Ureter (tissue), 1 donor: ENCODE measurements at places on chromosomes 2 and 18.

DNA sequence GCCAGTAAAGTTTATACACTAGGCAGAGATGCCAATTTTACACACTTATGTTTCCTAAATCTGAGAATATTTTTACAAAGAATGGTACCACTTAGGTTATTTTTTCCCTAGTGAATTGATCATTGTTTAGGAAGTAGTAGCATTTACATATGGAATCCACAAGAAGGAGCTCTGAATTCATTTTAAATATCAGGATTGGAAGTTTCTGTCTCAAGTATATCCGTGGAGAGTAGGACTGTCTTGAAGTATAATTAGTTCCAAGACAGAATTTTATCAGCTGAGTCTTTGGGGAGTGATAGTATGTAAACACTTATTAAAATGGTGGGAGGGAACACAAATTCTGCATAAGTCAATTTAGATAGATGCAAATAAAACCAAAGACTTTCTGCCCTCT, 82.3 kb upstream of the FAM98A start:
- DNase-seq: no peak

- no peak for DNase-seq
Observed at GRCh38 chr18:36284671-36285295, 12.7 kb upstream of the FHOD3 start.

- no peak for DNase-seq
Observed at GRCh38 chr2:12718015-12718671, 1.4 kb downstream of the TRIB2 start.

DNA sequence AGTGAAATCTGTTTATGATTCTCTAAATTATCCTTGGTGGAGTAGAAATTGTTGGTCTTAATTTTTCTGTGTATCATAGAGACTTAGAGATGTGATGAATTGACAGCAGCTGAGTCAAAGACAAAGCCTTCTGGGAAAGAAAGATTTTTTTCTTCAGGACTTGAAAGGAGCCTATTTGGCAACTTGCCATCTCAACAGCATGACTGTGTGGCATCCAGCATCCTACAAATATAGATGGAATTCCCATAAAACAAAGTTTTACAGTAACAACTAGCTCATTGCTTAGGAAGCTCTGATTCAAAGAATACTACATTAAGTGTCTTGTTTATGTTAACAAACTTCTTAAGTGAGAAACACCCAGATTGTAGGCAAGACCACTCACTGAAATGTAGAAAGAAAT, 79.2 kb upstream of the SETBP1 start:
- no peak for DNase-seq

GRCh38 chr2:49146401-49146800, 7.9 kb downstream of the FSHR start:
- DNase-seq: no peak

DNA sequence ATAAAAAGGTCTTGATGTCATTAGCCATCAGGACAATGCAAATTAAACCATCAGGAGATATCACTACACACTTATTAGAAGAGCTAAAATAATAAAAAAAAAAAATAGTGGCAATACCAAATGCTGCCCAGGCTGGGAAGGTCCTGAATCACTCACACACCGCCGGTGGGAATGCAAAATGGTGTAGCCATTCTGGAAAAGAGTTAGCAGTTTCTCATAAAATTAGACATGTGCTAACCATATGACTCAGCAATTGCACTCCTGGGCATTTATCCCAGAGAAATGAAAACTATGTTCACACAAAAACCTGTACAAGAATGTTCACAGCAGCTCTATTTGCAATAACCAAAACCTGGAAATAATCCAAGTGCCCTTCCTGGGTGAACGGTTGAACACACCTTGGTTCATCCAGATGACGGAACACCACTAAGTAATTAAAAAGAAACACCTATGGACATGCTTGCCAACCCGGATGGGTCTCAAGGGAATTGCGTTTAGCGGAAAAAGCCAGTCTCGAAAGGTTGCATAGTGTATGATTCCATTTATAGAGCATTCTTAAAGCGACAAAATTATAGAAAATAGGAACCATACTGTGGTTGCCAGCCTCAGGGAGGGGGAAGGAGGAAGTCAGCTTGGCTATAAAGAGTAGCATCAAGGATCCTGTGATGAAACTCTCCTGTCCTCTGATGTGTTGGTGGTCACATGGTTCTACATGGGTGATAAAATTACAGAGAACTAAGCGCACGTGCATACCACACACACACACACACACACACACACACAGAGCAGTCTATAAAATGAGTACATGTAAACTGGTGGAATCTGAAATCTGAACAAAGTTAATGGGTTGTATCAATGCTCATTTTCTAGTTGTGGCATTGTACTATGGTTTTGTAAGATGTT, 4.6 kb downstream of the MBP start:
- DNase-seq: no peak

DNA sequence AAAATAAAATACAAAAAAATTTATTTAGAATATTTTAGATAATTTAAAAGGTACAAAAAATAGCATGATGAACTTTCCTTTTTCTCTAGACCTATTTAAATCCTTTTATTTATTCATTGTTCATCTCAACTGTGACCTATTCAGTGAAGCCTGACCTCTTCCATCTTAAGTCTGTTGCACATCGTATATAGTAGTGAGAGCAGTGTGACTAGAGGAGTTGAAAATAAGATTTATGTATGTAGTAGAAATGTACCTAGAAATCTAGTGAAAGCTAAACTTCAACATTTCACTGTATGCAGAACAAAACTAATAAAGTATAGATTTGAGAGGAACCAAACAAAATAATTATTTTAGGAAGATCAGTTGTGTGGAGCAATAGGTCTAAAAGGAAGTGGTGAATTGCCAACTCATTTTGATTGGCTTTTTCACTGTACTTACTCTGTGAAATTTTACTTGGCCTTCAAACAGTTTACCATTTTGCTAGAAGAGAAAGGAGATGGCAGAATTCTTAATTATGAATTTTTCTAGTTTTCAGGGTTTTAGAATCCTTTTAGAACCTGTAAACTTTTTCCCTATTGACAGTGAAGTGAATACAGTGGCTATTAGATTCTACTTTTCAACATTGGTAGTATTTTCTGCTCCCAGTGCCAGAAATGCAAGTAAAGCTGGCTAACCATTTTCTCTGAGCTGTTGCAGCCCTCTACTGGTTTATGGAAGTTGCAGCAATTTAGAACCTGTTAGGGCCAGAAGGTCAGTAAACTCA, 11.0 kb downstream of the ANKRD12 start:
- DNase-seq: no peak

DNA sequence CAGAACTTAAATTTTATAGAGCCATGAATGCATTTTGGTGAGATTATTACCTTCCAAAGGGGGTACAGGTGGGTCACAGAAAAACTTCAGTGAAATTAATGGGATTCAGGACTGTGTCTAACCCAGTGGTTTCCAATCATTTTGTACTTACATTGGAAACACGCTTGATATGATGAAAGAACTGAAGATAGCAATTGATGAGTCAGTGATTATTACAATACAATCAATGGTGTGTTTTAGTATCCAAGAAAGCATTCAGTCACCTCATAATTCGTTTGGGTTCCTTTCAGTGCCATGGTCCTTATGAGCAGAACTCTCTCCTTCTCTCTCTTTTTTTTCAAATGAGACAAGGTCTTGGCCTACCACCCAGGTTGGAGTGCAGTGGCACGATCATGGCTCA, 66.5 kb upstream of the IGFBP5 start:
- no peak for DNase-seq

DNA sequence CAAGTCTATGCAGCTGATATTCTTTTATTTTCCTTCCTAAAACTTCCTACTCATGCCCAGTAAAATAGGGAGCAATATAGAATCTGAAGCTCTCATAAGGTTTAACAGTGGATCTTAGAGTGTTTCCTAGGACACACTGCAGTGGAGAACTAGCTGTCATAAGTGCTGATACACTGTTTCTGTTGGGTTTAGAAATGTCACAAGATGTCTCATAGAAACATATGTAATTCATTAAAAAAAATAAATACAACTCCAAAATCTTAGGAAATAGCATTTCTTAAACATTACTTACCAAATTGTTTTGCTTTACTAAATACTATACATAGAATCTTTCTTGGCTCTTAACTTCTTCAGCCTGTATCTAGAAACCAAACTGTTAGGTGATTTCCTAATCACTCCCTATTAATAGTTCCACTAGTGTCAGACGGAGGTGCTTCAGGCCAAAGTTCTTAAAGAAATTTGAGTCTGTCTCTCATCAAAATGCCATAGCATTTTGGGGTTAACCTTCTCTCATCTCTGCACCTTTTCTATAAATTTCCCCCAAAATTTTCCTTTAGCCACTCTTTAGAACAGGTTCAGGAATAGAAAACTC, 93.7 kb downstream of the CERKL start:
- no peak for DNase-seq

- no peak for DNase-seq
Observed at GRCh38 chr2:109535217-109535946, 78.4 kb downstream of the SEPTIN10 start.

GRCh38 chr2:144429396-144430112, 90.4 kb downstream of the ZEB2 start:
- DNase-seq: no peak

DNA sequence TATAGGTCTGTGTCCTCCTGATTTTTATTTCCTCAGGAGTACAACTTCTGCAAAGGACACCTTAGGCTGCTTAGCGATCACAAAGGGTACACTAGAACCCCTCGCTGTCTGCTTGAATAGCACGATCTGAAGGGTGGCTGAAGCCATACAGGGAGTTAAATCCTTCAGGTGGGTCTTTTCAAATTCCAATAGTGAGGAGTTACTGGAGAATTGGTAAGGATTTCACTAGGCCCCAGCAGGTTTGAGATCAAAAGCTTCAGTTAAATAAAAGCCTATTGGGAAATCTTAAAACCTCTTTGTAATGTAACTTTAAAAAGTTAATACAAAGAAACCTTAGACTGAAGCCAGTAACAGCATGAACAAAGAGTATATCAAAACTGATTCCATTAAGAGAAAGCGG, 613.1 kb downstream of the ZEB2 start:
- DNase-seq: no peak

GRCh38 chr2:50535971-50536759, 495.8 kb downstream of the NRXN1 start:
- DNase-seq: no peak

GRCh38 chr2:8138923-8139667, 542.8 kb upstream of the ID2 start:
- DNase-seq: no peak

GRCh38 chr2:171347591-171348032, 86.2 kb downstream of the METTL8 start:
- no peak for DNase-seq

GRCh38 chr18:54983041-54983686, 23.9 kb upstream of the CCDC68 start:
- DNase-seq: no peak

- no peak for DNase-seq
Observed at GRCh38 chr2:128687565-128687964, 368.9 kb upstream of the HS6ST1 start.

DNA sequence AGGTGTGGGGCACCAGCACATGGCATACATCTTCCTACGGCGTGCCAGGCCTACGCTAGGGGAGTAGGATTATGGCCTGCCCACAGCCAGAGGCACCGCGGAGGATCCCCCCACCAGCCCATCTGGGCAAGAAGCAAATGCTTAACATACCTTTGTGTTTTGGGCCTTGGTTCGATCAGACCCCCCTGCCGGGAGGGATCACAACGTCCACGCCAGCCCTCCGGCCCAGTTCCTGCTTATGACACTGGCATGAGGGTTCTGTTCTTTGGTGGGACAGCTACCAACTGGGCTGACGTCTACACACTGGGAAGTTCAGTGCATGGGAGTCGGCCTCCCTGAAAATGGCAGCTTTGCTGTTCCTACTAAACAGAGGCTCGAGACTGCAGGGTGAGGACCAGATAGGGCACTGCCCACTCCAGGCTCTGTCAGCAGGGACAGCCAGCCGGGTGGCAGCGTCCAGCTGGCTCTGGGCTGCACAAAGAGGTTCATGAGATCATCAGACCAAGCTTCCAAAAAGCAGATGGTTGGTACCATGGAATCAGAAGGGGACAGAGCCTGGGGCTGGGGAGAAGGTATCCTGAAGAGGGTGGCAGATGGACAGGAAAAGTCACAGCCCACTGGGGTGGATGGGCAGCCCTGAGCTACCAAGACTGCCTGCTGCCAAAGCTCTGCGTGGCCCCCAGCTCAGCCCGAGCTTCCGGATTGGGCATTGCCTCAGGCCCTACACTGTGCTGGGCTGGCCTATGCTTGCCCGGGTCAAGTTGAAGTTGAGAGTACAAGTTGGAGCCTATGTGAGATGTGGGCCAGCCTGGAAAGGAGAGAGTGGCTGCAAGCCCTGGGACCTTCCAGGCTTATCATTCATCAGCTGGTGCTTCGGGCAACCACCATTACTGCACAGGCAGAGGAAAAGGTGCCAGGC, 61.7 kb upstream of the TEX51 start:
- DNase-seq: peak; percentile 31

GRCh38 chr2:240510513-240511210, 47.1 kb downstream of the ANKMY1 start:
- no peak for DNase-seq

DNA sequence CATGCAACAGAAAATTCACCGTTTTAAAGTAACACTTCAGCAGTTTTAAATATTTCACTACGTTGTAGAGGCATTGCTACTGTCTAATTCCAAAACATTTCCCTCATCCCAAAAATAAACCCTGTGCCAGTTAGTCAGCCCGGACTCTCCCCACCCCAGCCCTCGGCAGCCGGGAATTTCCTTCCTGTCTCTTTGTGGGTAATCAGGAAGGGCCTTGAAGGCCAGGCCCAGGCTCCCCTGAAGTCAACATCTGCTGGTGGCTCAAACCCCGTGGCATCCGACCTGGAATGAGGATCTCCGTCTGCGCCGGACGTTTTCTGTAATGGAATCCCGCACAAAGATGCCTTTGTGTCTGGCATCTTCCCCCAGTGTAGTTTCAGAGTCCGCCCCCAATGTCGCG, 219.6 kb downstream of the SNTG2 start:
- no peak for DNase-seq

DNA sequence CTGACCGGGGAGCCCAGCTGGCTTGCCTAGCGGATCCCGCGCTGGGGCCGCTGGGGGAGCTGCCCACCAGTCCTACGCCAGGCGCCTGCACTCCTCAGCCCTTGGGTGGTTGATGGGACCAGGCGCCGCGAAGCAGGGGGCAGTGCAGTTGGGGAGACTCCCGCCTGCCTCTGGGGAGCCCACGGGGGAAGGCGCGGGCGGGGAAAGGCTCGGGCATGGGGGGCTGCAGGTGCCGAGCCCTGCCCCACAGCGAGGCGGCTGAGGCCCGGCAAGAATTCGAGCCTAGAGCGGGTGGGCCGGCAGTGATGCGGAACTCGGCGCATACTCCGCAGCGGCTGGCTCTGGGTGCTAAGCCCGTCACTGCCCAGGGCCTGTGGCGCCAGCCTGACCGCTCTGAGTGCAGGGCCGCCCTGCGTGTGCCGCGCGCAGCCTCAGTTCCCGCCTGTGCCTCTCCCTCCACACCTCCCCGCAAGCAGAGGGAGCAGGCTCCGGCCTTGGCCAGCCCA, 249.1 kb upstream of the TEKT4 start:
- no peak for DNase-seq

- DNase-seq: no peak
Observed at GRCh38 chr2:235663875-235664274, 170.0 kb downstream of the AGAP1 start.
